ENCODE measurements at places on chromosomes 5 and 9.

DNA sequence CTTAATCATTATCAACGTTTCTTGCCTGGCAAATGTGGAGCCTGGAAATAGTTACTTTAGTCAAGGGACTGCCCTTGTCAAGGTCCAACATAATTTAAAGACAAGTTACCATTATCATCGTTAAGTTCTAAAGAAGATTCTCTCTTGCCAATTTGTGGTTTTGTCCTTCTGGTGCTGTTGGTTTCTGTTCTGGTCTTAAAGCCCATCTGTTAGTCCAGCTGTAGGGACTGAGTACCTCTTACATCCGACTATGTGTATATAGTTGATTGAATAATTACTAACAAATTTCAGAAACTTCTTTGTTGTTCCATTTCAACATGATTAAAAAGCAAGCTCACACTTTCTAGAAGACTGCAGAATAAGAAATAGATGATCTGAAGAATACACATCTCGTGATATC is 1854.9 kb downstream of the MAT2B start:
- DNase-seq, result no peak

- peak; percentile 92 for DNase-seq
Observed at GRCh38 chr5:116454417-116454927, 120.2 kb downstream of the SEMA6A start.

DNA sequence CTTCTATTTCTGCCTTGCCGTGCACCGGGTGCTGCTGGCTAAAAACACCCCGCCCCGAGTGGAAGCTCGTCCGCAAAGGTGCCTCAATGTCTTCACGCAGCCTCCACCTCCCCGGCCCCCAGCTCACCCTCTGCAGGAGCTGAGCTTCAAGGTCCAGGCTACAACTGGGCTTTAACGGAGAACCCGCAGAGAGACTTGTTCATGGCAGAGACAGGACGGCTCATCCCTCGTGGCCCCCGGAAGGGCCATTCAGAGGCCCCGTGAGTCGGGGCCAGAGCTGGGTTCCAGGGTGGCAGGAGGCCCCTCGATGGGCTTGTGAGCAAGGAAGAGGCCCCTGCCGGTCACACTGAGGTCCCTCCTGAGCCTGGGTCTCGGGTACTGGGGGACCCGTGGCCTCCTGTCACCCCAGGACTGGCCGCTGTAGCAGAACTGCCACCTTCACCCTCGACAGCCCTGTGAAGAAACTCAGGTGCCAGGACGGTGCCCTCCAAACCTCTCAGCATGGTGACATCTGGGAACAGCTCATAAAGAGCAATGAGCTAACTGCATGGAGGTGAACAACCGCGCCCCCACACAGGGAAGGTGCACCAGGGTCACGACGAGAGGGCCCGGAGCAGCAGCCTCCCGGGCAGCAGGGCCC is 58.0 kb upstream of the UBAC1 start:
- no peak for DNase-seq

DNA sequence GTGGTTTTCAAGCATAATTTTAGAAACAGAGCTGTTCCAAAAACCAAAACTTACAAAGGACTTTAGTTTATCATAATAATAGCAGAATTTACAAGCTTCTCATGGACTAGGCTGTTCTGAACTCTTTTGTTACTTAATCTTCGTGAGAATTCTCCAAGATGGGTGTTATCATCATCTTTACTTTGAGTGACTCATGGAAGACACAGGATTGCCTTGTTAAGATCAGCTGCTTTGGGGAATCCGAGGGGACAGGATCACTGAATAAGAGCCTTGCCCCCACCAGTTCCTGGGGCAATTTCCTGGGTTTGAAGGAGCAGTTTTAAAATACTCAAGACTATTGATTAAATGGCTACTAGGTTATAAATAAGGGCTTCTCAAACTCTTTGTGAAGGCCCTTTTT is 80.5 kb downstream of the CFAP90 start:
- no peak for DNase-seq

GRCh38 chr5:18686253-18686652 is 1052.0 kb downstream of the TAF11L14 start:
- no peak for DNase-seq

- DNase-seq, result no peak
Observed at GRCh38 chr5:171612749-171613148, 172.9 kb upstream of the SMIM23 start.

DNA sequence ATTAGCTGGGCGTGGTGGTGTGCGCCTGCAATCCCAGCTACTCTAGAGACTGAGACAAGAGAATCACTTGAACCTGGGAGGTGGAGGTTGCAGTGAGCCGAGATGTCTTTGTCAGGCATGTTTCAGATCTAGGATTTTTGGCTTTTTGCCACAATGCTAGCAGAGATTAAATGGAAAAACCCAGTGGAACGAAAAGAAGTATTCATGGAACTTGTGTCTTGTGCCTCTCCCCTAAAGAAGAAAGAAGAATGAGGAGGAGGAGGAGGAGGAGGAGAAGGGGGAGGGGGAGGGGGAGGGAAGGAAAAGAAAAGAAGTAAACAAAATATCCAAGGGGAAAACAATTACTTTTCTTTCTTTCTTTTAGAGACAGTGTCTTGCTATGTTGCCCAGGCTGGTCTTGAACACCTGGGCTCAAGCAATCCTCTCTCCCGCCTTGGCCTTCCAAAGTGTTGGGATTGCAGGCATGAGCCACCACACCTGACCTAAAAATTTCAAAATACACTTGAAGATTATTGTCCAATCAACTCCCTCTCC is 106.0 kb downstream of the ARRDC3 start:
- DNase-seq, result peak; percentile 49

DNA sequence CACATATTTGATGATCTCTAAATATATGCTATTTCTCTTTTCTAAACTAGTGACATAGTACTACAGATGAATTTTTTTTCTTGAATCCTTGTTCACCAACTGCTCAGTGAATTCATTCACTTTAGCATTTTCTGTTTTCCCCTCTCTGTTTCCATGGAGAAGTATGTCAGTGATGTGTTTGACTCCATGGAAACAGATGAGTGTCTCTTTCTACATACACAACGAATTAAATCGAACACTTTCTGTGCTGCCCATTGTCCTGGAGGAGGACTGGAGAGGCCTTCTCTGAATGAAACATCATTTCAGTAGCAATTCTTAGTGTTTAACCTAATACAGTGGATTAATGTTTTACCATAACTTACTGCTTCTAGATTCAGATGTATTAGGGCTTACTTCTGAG is 9.5 kb downstream of the INVS start:
- DNase-seq, result peak; percentile 6

DNA sequence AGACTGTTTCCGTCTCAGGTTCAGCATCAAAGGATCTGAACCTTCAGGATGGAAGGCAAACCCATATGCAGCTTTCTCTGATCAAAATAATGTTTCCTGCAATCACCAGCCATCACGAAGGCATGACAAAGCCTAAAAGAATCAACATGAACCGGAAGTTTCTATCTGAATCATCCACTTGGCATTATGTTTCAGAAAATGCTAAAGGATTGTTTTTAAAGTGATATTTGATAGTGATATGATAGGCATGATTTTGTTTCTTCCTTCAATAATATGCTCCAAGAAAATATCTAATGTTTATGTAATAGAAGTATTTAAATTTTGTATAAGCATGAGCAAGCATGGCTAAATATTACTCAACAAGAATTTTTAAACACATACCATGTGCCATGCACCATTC is 219.6 kb downstream of the PLK2 start:
- DNase-seq, result peak; percentile 83

- no peak for DNase-seq
Observed at GRCh38 chr9:119284118-119284517, 85.1 kb downstream of the BRINP1 start.

DNA sequence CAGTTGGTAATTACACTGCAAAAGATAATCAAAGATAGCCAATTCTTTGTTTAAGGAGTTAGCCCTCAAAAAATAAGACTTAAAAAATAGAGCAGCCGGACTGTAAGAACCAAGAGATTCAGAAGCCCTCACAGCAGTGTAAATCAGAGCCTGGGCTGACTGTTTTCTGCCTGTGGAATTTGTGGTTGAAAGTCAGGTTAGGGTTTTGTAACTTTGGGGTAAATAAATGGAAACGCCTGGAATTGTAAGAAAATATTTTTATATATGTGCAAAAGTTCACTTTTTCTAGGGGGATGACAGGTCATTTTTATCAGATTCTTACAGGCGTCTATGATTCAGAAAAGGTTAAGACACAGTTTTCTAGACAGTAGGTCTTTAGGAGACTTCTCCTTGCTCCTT is 35.6 kb downstream of the KLHL3 start:
- DNase-seq, result peak; percentile 3

DNA sequence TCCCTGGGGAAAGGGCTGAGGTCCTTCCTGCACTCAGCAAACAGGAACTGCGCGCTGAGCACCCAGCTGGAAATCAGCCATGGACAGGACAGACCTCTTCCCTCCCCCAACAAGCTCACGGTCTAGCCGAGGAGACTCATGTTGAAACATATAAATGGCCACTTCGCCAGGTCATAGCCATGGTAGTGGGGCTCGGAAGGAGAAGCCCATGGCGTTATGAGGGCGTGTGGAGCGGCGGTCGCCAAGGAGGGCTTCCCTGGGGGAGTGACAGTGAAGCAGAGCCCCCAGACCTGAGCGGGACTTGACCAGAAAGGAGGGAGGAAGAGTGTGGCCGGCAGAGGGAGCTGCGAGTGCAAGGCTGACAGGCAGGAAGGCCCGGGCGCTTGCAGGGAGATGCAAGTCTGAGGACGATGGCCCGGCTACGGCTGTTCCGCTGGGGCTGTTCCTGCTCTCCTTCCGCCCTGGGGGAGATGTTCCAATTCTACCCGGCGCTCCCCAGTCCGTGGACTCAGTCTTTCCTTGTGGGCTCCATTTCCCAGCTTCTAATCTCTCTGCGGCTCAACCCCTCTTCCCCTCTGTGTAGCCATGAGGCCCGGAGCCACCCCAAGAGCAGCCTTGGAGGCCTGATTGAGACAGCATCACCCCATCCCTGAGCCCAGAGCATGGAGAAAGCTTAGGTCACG is 43.9 kb upstream of the PRRC2B start:
- peak; percentile 84 for DNase-seq

DNA sequence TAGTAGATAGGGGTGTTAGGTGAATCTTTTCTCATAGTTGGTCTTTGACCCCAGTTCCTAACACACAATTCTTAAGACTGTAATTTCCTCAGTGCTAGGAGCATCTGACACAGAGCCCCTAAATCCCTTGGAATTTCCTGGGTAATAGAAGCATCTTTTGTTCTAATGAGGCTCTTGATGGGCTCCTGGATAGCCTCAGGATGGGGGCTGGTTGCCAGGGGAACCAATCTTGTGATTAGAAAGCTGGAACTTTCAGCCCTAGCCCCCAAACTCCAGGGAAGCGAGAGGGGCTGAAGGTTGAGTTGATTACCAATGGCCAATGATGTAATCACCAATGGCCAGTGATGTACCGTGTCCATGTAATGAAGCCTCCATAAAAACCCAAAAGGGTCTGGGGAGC is 44.5 kb downstream of the CCDC125 start:
- no peak for DNase-seq

- no peak for DNase-seq
Observed at GRCh38 chr9:123067136-123067535, 33.7 kb downstream of the GPR21 start.

DNA sequence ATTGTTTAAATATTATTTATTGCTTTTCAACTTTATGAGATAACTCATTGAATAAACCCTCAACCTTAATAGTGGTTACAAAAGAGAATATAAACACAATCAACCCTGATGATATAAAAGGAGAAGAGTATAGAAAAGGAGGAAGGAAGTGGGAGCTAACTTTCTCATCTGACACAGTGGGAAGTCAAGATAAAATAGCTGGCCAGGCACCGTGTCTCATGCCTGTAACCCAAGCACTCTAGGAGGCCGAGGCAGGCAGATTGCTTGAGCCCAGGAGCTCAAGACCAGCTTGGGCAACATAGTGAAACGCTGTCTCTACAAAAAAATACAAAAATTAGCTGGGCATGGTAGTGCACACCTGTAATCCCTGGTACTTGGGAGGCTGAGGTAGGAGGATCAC is 93.5 kb downstream of the PPP2R2B start:
- DNase-seq, result no peak

DNA sequence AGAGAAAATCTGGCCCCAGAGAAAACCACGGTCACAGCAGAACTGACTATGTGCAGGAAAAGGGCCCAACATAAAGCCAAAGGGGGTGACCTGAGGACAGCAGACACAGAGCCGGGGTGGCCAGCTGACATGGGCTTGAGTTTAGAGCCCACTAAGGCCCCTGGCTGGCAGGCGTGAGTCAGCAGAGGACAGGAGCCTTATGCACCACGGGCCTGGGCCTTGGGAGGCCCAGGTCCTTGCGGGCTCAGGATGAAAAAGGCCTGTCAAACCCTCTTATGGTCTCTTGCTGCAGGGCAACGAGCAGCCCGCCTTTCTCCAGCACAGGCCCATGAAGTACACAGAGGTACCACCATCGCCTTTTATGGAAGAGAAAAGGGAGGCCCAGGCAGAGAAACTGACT is 19.7 kb downstream of the STK10 start:
- DNase-seq, result no peak

- DNase-seq, result no peak
Observed at GRCh38 chr5:26553079-26553478, 485.3 kb downstream of the CDH9 start.

DNA sequence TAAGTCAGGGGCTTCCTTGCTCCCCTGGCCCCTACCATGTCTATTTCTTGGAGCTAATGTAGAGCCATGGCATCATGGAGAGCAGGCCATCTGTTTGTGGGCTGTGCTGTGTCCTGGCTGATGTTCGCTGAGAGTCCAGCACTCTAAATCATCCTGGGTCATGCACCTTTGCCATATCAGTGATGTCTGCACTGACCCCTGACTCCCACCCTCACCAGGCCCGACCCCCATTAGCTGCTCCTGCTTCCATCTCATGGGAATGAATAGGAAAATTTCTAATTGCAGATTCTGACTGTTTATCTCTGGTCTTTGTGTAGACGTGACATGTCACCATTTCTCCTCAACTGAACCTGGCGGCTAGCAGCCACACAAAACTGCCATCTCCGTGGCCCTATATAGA is 236.9 kb downstream of the NSG2 start:
- no peak for DNase-seq

DNA sequence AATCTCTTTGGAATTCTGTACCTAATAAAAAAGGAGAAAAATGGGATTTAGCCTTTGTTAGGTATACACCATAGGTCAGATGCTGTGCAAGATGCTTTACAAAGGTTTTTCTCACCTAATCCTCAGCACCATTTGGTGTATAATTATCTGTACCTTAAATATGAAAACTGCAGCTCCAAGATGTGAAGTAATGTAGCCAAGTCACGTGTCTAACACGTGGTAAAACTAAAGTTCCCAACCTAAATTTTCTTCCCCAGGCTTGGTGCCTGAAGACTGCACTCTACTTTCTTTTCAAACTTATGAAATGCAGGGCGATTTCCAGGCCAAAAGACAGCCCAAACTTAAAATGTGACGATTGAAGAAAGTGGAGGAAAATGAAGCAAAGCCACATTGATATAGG is 125.8 kb downstream of the CDH6 start:
- no peak for DNase-seq

- DNase-seq, result peak; percentile 22
Observed at GRCh38 chr5:160129841-160130240, 10.6 kb upstream of the PWWP2A start.

GRCh38 chr9:34513567-34514214 is 9.1 kb downstream of the ENHO start:
- peak; percentile 18 for DNase-seq

- no peak for DNase-seq
Observed at GRCh38 chr5:157951673-157952373, 92.9 kb upstream of the CLINT1 start.

GRCh38 chr5:170372971-170373370 is 16.2 kb downstream of the KCNMB1 start:
- no peak for DNase-seq
